SK-N-SH (cell line): ENCODE measurements at places on chromosomes 6 and 20. TPM values are rescaled to one million over a fixed set of nuclear protein-coding genes. Genes with fewer than 3 reads are reported as not detected.
A peak's percentile ranks its signal among the peaks of the same experiment; 100 is the strongest.

GRCh38 chr6:149419696-149420404 lies 19.8 kb downstream of the SUMO4 start:
- no peak for DNase-seq

GRCh38 chr20:13259921-13260320 lies 38.8 kb downstream of the ISM1 start:
- no peak for DNase-seq

- peak; percentile 70 for DNase-seq
Measured at GRCh38 chr20:60210779-60211617, 252.8 kb downstream of the CDH26 start.

DNA sequence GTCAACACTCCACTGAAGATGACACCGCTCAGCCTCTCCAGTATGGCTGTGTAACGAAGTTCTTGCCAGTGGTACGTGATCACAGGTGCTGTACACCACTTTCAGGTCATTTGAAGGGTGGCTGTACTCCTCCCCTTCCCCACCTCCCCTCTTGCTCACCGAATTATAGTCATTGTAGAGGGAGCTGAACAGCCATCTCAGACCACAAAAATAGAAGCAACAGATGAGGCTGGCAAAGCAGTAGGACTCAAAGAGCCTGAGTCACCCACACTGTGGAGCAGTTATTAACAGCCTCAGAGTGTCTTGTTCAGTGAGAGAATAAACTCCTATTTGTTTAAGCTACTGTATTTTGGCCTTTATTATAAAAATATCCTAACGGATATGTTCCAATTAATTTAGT lies 192.5 kb upstream of the MCHR2 start:
- DNase-seq = no peak

- DNase-seq = no peak
Measured at GRCh38 chr6:92608751-92609150, 810.6 kb downstream of the EPHA7 start.

DNA sequence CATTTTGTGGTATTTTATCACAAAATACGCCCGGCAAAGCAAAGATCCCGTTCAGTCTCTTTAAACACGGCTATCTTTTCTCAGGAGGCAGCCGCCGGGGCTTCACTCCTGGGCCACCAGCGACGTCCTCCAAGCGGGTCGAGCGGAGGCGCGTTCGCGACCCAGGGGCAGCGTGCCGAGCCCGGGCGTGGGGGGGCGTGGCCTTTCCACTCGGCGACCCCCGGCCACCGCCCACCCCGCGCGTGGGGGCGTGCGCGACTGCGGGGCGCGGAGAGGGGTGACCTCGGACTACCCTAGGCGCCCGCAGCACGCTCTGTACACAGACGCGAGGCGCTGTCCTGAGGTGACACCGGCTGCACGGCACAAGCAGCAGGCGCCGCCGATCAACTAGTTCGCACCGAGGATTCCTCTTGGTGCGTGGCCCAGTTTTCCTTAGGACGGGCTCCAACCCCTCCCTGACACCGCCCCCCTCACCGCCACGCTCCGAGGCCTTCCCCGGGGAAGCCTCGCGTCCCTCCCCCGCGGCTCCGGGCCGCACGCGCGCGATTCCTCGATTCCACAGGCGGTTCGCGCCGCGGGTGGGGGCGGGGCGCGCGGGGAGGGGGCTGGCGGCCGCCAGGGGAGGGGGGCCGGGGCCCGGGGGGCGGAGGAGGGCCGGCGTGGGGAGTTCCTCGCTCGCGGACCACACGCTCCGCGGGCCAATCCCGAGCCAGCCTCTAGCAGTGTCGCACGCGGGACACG lies 1.1 kb upstream of the JARID2 start:
- DNase-seq = no peak

- no peak for DNase-seq
Measured at GRCh38 chr6:92716638-92717037, 702.7 kb downstream of the EPHA7 start.

DNA sequence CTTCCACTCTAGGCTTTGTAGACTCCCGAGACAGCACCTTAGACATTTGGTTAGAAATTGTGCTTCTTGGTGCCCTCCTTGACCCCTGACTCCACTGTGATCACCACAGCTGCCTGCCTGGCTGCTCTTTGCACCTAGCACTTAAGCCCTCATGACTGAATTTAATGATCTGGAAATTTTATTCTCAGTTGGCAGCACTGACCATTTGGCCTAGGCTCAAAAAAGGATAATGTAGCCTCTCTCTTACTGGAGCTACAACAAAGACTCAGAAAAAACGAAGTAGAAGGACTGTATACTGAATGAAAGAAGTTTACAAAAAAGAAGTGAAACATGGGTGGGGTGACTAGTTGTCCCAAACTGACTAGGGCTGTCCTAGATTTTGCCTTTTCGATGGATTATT lies 11.3 kb upstream of the ABRACL start:
- no peak for DNase-seq

DNA sequence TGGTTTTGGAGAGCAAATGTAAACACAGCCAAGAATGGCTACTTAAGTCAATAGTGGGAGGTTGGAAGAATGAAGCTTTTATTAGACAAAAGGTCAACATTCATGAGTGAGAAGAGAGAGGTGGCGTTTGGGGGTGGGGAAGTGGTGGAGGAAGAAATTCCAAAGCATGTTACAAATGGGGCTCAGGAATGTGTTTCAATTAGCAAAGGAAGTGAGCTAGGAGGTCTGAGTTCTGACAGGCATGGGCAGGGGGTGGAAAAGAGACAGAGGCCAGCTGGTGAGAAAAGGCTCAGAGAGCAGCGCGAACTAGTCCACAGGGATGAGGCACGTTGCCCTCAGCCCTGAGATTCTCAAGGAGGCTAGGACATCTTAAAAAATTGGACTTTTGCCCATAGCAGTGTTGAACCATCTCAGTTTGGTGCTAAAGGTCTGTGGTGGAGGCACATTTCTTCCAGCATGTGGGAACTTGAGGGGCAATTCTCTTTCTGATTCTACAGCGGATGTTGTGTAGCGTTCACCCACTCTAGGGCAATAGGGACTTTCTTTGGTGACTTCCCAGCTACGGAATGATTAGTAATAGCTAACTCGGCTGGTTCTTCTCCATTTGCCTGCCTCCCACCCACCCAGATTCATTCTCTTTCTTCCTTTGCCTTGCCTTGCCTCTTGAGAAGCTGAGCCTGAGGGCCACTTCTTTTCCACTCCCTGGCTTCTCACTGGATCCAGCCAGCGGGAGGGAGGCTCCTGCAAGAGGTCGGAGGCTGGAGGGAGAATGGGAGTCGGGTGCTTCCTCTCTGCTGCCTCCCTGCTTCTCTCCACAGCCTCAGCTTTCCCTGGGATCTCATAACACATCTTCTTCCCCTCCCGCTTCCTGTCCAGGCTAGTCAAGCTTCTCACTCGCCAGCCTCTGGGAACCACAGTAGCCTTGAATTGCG lies 45.1 kb upstream of the NEDD9 start:
- no peak for DNase-seq

DNA sequence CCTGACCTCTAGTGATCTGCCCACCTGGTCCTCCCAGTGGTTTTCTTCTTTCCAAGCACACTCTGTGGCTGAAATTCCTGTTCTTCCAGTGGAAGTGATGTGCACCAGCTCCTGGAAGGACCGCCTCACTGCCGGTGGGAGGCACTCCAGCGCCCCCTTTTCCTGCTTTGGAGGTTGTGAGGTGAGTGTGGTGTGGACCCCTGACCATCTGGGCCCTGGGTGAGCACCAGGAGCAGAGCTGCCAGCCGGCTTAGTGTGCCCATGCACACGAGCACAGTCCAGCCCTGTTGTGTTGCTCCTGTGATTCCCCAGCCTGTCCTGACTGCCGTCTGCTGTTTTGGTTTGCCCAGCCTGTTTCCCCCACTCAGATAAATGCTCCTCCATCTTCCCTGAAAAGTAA lies 134.6 kb downstream of the FNDC1 start:
- no peak for DNase-seq

GRCh38 chr6:42390228-42390934 lies 61.3 kb downstream of the TRERF1 start:
- DNase-seq = no peak

DNA sequence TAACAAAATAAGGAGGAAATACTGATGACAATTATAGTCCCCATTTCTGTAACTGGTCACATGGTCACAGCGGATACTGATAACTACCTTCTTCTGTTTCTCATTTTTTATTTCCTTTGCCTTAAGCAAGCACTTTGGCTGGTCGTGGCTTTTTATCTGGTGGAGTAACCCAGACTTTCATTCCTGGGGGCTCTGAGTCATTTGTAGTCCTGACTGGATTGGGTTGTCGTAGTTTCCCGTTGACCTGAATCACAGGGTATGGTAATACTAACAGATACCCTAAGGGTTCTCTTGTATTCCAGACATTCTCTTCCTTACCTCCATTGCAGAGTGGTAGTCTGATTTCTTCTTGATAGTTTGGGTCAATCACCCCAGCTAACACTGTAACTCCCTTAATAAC lies 500.3 kb upstream of the ADGRB3 start:
- DNase-seq = no peak

GRCh38 chr6:117555882-117556498 lies 46.3 kb downstream of the GOPC start:
- no peak for DNase-seq

GRCh38 chr6:14047151-14047740 lies 70.3 kb upstream of the CD83 start:
- DNase-seq = no peak

Gene ACOT8
- polyA plus RNA-seq = 48.4 and 54.8 TPM in 2 replicates

Gene SLC16A10
- 0.08 and 0.12 TPM in 2 replicates for polyA plus RNA-seq

Gene SGK1
- polyA plus RNA-seq = 440 and 472 TPM in 2 replicates

Gene CST4
- polyA plus RNA-seq = not detected in 2 replicates

Gene FAM83B
- not detected in 2 replicates for polyA plus RNA-seq
